ENCODE measurements at places on chromosomes 3 and 15. TPM values are rescaled to one million over a fixed set of nuclear protein-coding genes. Genes with fewer than 3 reads are reported as not detected.

The PRSS50 gene
- 0.16 TPM for total RNA-seq

The DNAH12 gene
- 0.08 TPM for total RNA-seq

The SFMBT1 gene
- total RNA-seq = 15.7 TPM

The PPM1M gene
- 8.4 TPM for total RNA-seq

The CISH gene
- total RNA-seq = 8.0 TPM

The RGMA gene
- total RNA-seq = 25.0 TPM

The TEX55 gene
- not detected for total RNA-seq

The ACAN gene
- total RNA-seq = 0.13 TPM

The NKTR gene
- 21.6 TPM for total RNA-seq

The TMEM45A gene
- 3.6 TPM for total RNA-seq

The GABRB3 gene
- 1.6 TPM for total RNA-seq

The BFSP2 gene
- total RNA-seq = not detected

The ABCC5 gene
- total RNA-seq = 44.5 TPM

The PLD1 gene
- total RNA-seq = 64.3 TPM

The CHRNA5 gene
- total RNA-seq = 4.2 TPM

The TMIE gene
- total RNA-seq = 1.00 TPM

GRCh38 chr3:59189526-59189925 lies 139.7 kb upstream of the CFAP20DC start:
- DNase-seq = no peak

DNA sequence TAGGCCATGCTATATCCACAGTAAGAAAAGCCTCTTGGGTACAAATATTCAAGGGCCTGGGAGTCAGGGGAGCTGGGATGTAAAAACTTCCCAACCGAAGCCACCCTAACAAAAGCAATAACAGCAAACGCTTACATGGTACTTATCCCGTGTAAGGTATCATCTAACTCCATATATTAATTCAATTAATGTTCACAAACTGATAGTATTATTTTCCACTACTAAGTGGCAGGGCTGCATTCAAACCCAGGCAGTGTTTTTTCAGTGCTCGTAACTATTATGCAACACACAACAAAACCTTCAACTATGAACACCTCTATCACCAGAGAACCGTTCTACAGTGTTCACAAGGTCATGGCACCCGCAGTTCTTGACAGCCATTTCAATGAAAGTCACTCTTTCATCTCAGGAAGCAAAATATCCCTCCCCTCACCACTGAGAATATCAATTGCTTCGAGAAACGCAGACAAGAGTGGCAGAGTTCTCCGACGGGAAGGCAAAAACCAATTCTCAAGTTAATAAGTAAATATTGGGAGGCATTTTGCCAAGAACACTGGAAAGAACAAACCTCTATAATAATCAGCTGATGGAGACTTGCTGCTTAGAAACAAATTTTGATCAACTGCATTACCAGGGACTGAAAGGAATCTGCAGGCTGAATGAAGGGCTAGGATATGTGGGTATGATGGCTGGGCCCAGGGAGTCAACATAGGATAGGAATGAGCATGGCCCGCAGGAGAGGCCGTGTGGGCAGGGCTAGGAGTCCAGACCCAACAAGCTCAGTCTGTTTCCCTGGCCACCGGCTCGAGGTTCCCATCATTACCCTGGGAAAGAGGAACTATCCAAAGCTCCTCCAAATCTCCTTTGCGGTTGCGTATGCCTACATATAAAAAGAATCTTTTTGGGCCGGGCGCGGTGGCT lies 72.3 kb downstream of the XXYLT1 start:
- no peak for DNase-seq

- DNase-seq = no peak
Observed at GRCh38 chr3:126078866-126079265, 5.1 kb downstream of the SLC41A3 start.

DNA sequence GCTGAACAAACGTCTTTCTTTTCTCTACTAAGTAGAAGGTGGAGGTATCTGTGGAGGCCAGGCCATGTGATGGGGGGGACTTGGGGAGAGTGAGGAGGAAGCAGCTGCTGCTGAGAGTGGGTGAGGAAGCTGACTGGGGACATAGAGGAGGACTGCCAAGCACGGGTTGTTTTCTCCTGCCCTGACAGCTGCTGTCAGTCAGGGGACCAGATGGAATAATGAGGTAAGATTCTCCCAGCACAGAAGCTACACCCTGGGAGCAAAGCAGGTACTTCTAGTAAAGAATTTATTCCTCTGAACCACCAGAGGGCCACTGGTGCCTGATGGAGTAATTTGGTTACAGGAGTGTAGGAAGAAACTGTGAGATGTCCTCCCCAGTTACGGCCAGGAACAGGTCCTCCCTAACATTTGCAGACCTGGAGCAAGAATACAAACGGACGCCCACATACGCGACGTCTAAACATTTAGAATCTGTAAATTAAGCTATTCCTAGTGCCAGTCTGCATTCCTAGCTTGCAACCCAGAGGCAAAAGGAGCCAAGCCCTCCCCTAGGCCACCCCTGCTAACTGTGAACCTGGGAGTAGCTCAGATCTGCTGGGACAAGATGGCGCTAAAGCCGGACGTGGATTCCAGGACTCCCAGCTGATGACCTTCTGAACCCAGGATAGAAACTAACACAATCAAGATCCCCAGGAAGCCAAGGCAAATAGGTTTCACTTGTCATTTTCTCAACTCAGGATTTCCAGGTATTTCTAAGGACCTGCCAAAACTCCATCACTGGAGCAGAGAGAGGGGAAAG lies 14.8 kb downstream of the CRYGS start:
- no peak for DNase-seq

DNA sequence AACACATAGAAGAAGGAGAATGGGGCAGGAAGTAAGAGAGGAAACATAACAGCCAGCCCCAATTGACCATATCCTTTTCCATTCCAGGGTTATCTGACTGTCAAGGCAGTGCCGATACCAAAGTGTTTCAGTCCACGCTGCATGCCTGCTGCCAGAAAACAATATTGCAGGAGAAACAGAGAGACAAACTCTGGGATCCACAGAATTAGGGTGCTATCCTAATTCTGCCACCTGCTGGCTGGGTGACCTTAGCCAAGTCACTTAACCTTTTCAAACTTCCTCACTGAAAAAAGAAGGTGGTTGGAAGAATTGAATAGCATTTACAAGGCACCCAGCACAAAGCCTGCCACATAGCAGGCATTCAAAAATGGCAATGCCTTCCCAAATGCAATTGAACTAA lies 32.0 kb downstream of the GLB1 start:
- DNase-seq = no peak

DNA sequence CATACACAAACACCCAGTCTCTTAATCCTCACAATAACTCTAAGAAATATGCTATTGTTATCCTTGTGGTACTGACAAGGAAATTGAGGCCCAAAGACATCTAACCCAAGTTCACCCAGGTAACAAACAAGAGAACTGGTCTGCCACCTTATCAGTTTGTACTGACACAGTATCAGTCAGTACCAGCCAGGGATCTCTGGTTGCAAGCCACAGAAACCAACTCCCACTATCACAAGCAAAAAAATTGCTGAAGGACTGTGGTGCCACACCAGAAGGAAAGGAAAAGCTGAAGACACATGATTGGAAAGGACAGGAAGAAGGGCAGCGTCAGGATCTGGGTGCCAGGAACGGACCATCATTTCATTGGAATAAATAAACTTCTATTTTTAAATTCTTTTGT lies 63.8 kb upstream of the GLCE start:
- DNase-seq = no peak

DNA sequence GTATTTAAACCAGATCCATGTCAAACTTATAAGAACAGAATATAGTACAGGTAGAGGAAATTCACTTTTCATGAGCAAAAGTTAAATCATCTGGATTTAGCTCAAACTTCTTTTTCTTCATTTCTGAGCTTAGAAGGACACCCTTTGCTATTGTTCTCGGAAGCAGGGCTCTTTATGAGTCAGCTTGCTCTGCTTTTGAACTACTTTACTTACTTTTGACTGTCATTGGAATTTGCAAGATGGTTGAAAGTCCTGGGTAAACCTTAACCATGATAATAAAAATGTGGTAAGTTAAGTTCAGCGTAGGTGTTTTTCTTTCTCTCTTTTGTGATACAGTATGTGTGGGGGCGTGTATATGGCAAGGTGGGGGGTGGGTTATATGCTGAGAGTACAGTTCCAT lies 312.7 kb upstream of the DPH6 start:
- no peak for DNase-seq

GRCh38 chr15:85379403-85380131 lies 836 bp upstream of the AKAP13 start:
- no peak for DNase-seq

GRCh38 chr15:57746786-57747185 lies 40.3 kb downstream of the POLR2M start:
- no peak for DNase-seq

DNA sequence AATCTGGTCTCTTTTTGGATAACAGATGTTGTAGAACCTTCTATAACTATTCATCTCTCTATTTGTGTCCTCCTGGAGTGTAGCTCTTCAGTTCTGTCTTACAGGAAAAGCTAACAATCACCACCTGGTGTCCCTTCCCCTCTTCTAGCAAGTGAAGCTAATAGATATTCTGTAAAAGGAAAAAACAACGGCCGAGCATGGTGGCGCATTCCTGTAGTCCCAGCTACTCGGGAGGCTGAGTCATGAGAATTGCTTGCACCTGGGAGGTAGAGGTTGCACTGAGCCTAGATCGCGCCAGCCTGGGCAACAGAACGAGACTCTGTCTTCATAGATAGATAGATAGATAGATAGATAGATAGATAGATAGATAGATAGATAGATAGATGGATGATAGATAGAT lies 779.4 kb downstream of the TUSC7 start:
- DNase-seq = no peak

- DNase-seq = no peak
Observed at GRCh38 chr3:38257583-38257982, 8.0 kb upstream of the SLC22A13 start.

GRCh38 chr3:22117751-22118346 lies 366.8 kb upstream of the ZNF385D start:
- no peak for DNase-seq

DNA sequence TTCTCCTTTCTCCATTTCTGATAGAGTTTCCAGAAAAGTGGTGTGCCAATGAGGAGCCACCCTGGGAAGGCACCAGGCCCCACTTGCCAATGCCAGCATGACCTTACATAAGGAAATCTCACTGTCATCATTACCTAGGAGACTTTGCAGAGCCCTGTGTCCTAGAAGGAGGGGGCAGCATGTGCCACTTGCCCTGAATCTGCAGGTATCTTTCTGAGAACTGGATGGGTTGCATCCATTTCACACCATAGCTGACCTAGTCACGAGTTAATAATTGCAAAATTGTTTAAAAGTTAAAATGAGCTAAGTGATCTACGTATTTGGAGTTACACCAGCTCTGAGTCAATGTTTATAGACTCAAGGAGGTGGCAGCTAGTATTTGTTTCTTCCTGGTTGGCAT lies 14.3 kb downstream of the CA12 start:
- no peak for DNase-seq

DNA sequence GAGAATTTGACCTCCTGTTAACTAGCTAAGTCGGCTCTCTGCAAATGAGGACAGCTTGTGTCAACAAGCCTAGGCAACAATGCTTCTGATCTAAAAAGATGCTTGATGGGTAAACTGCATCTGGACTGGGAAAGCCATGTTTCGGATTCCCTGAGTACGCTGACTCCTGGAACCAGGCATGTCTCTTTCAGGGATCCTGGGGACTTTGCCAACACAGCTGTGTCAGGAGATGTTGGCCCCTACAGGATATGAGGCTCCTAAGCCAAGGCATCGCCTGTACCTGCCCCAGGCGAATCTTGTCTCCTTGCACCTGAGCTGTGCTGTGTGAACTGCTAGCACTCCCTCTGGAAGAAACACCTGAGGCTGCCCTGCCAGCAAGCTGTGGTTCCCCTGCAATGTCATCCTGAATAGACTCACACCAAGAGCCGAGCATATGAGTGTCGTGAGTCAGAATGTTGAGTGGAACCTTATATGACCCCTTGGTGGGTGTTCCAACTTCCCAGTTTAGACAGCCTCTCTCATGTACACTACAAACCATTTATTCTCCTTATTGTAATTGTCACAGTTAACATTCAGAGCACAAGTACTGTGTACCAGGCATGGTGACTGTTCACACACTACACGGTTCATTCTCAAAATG lies 17.0 kb downstream of the EOGT start:
- no peak for DNase-seq

DNA sequence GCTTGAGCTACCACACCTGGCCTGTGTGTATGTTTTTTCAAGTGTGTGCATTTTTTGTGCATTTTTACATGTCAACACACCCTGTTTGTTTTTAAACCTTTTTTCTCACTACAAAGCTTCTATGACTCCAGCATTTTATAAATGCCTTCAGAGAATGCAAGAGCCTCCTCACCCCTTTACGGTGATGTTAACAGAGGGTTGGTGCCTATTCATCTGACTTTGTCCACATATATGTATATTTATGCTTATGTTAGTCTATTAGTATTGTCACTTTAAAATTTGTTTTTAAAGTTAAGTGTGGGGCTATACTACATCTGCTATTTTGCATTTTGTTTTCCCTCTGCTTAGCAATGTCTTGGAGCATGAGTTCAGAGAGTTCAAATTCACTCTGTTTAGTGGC lies 45.8 kb downstream of the EEFSEC start:
- DNase-seq = no peak

- peak; percentile 73 for DNase-seq
Observed at GRCh38 chr3:32913790-32914446, 37.5 kb upstream of the CCR4 start.

- peak; percentile 67 for DNase-seq
Observed at GRCh38 chr3:18423401-18424212, 1.5 kb downstream of the SATB1 start.

- no peak for DNase-seq
Observed at GRCh38 chr3:194986208-194987043, 284.5 kb downstream of the XXYLT1 start.

DNA sequence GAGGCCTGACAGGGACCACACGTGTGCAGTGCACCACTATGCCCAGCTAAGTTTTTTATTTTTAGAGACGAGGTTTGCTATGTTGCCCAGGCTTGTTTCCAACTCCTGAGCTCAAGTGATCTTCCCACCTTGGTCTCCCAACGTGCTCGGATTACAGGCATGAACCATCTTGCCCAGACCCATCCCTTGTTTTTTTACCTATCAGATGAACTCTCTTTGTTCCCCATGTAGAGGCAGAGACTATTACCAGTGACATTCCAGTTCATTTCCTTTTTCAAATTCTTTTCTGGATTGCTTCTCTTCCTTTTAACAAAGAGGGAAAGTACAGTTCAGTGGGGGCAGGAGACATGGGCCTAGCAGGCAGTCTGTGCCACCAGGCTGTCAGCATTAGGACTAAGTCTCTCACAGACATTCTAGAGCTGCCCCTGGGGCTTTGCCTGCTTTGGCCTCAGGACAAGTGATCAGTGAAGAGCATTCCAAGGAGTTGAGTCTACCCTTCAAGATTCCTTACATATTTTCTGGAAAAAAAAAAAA lies 103.5 kb upstream of the SLC7A14 start:
- peak; percentile 47 for DNase-seq

Data from Right ventricle myocardium superior (tissue), 1 donor.